ENCODE measurements at places on chromosomes 7 and 10.

DNA sequence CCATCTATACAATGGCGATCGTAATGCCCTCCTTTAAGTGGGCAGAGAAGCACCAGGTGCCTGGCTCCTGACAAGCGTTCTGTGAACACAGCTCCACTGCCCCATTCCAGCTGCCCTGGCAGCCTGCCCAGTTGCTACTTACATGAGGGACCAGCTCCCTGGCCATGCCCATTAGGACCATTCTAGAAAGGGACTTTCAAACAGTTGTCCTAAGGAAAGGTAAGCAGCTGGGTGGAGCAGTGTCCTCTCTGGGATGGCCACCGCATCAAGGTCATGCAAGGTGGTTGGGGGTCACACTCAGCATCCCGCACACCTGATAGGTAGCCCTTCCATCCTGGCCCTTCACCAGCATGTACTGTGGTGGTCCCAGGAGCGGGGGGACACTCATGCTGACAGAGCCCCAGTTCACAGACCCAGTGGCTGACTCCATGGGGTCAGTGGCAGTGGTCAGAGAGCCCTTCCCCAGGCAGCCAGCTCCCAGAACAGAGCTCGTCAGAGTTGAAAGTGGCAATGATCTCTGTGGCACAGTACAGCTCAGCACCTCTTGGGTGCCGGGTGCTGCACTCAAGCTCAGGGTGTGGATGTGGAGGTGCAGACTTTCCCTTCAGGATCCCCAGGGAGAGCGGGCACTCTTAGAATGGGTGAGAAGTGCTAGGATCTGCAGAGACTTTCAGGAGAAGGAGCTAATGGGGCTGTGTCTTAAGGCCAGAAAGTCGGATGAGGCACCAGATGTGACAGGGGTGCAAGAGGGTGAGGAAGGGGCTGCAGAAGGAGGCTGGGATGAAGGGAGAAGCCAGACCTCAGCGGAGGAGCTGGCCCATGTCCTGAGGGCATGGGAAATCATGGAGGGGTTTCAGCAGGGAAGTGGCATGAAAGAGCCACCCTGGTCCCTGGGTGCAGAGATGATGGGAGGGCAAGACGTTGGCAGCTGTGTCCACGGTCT lies 10.9 kb downstream of the MMRN2 start:
- DNase-seq, result no peak

DNA sequence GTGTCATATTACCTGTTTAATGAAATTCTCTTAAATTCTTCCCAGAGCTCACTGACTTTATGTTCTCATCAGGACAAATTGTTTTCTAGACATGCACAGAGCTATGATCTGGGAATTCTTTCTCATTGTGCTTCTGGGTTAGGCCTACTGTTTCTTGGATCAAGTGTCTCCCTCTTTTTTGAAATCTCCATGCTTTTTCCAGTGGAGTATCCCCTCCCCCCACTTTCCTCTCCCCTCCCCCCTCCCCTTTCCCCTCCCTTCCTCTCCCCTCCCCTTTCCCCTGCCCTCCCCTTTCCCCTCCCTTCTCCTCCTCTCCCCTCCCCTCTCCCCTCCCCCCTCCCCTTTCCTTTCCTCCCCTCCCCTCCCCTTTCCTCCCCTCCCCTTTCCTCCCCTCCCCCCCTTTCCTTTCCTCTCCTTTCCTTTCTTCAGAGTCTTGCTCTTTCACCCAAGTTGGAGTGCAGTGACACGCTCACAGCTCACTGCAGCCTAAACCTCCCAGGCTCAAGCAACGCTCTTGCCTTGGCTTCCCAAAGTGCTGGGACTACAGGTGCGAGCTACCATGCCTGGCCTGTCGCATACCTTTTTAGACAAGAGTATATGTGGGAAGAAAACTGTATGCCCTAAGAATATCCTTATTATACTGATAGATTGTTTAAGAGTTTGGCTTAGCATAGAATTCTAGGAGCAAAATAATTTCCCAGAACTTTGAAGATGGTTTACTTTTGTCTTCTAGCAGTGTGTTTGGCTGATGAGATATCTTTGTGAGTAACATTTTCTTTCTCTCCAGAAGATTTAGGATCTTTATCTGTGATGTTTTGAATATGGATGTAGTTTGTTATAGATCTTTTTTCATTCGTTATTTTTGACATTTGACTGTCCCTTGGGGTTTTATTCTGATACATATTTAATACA lies 2.5 kb downstream of the DYNC2I1 start:
- DNase-seq, result no peak

DNA sequence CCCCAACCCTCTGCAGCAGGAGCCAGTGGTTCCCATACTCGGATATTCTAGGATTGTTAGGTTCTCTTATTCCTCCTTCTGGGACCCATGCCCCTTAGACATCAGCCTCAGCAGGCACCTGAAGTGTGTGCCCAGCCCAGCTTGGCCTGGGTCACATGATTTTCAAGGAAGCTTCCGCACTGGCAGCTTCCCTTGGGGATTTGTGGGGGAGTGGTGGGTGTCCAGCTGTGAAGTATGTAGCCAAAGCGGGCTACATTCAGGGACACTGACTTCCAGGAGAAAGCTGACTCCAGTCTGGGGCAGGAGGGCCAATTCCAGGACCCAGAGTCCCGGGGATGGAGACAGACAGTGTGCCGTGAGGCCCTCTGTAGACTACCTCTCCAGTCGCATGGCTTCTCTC lies 1.3 kb downstream of the LDB1 start:
- DNase-seq, result no peak

DNA sequence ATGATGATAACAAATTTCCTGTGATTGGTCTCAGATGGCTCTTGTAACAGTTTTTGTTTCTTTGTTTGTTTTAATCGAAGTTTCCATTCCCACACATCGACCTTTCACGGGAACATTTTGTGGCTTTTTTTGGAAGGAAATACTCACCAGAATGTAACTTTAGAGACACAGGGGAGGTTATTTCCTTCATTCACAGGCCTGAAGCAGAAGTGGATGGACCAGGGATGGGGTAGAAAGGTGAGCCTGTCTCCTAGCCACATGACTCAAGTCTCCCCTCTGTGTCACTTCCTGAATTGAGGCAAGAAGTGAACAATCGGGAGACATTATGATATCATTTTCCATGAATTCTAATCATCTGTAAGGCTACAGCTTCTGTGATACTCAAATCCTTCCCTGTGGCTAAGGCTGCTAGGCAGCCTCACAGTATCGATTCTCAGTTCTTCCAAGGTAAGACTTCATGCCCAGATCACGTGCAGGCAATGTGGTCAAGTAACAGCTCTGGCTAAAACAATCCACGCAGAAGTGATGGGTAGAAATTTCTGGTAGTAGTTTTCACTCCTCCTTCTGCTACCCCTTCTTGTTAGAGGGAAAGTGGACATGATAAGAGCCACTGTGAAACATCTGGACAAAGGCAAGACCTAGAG lies 203.9 kb upstream of the NEBL start:
- no peak for DNase-seq

- no peak for DNase-seq
Observed at GRCh38 chr7:89839329-89839728, 314.9 kb upstream of the STEAP1 start.

- no peak for DNase-seq
Observed at GRCh38 chr7:117791877-117792780, 81.1 kb downstream of the CTTNBP2 start.

GRCh38 chr10:58796242-58796641 lies 283.6 kb downstream of the BICC1 start:
- DNase-seq, result no peak

GRCh38 chr7:213324-213993 lies 21.1 kb downstream of the FAM20C start:
- DNase-seq, result no peak

- DNase-seq, result no peak
Observed at GRCh38 chr7:136179851-136180721, 202.9 kb upstream of the MTPN start.

DNA sequence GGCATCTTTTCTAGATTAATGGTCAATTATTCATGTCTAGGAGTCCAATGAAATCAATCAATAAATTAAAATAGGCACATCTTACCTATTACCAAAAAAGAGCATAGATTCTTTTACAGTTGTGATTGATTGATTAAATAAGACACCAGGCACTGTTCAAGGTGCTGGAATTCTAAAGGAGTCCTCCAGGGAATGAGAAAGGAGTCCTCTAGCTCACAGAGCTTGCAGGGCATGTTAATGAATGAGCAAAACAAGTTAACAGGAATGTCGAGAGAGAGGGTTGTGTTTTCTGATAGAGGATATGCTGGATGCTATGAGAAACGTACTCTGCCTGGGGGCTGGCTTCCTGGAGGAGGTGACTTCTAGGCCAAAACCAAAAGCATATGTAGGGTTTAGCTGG lies 191.4 kb downstream of the BMPER start:
- DNase-seq, result no peak

- no peak for DNase-seq
Observed at GRCh38 chr7:4069268-4070095, 612.6 kb upstream of the FOXK1 start.
